CD4-positive, alpha-beta T cell treated with Interleukin-2 at 100 ng/mL for 4 hours (primary cell): ENCODE measurements at places on chromosomes 3 and 15.

GRCh38 chr3:150503402-150504099, 42.7 kb downstream of the SERP1 start:
- no peak for DNase-seq

DNA sequence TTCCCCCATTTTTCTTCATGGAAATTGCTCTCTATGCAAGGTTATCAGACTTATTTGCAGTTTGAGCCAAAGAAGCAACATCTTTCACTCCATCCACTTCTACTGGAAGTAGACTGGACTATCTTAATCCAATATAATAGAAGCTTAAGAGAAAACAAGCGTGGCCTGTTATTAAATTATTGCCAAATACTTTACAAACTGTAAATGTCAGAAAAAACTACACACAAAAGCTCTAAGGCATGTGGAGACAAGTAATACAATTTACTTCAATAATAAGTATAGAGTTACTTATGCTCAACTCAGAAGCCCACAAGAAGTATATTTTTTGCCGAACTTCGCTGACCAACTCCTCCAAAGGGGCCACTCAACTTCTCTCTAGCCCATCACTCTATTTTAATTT, 120.3 kb downstream of the BDH1 start:
- DNase-seq = no peak

DNA sequence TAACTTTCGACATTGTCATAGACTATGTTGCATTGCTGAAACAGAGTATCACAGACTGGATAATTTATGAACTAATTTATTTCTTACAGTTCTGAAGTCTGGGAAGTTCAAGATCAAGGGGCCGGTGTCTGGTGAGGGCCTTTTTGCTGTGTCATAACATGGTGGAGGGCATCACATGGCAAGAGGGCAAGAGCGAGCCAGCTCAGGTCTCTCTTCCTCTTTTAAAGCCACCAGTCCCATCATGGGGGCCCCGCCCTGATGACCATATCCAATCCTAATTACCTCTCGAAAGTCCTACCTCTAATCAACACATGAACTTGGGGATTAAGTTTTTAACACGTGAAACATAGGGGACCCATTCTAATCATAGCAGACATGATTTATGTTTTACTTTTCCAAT, 33.5 kb upstream of the DCUN1D1 start:
- DNase-seq = no peak

- DNase-seq = no peak
Measured at GRCh38 chr3:82607391-82607790, 845.9 kb upstream of the GBE1 start.

- DNase-seq = no peak
Measured at GRCh38 chr15:25624504-25625177, 185.8 kb upstream of the UBE3A start.

- no peak for DNase-seq
Measured at GRCh38 chr15:101498717-101499480, 9.4 kb upstream of the PCSK6 start.

- DNase-seq = no peak
Measured at GRCh38 chr15:69074843-69075224, 60.3 kb downstream of the NOX5 start.

- no peak for DNase-seq
Measured at GRCh38 chr3:28595372-28595771, 246.7 kb upstream of the AZI2 start.

DNA sequence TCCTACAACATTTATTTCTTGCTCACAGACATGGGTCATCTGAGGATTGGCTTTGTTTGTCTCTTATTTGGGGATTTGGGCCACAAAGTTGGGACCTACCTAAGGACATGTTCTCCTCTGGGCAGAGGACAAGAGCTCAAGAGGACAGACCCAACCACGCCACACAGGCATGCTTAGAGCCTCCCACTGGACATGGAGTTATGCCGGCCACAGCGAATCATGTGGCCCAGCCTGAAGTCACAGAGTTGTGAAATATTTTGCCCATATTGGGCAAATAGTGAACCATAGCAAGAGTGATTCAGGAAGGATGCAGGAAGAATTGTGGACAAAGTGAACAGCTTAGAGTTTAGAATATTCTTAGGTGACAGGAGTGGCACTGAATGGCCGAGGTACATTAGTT, 9.9 kb downstream of the TRAK1 start:
- no peak for DNase-seq
